ENCODE measurements at places on chromosomes 11 and 22. TPM values are rescaled to one million over a fixed set of nuclear protein-coding genes. Genes with fewer than 3 reads are reported as not detected.
A peak's percentile ranks its signal among the peaks of the same experiment; 100 is the strongest.

- DNase-seq = no peak
These were observed 97.1 kb upstream of the SYT13 start for GRCh38 chr11:45383224-45383623.

DNA sequence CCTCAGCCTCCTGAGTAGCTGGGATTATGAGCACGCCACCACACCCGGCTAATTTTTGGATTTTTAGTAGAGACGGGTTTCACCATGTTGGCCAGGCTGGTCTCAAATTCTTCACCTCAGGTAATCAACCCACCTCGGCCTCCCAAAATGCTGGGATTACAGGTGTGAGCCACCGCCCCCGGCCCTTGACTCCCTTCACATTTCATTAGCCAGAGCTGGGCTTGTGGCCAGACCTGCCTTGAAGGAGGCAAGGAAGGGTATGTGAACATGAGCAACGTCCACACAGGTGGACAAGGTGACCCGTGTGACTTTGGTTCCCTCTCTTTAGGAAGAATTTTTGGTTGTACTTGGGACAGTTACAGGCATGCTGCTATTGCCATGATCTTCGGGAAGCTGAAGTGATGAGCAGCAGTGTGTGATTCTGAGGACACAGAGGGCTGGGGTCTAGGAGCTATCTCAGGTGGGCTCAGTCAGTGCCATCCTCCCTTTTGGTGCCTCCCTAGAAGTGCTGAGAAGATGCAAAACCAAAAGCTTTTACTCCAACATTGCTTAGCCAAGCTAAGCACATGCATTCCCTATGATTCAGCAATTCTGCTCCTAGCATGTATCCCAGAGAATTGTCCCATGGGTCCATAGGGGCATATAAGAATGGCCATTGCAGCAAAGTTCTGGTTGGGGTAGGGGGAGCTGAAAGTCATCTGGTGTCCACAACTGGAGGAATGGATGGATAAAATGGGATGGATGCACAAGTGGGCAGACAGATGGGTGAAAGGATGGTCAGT, 6.1 kb downstream of the AP5B1 start:
- peak; percentile 56 for DNase-seq

- DNase-seq = no peak
These were observed 320.0 kb upstream of the LRRC4C start for GRCh38 chr11:41779401-41779960.

DNA sequence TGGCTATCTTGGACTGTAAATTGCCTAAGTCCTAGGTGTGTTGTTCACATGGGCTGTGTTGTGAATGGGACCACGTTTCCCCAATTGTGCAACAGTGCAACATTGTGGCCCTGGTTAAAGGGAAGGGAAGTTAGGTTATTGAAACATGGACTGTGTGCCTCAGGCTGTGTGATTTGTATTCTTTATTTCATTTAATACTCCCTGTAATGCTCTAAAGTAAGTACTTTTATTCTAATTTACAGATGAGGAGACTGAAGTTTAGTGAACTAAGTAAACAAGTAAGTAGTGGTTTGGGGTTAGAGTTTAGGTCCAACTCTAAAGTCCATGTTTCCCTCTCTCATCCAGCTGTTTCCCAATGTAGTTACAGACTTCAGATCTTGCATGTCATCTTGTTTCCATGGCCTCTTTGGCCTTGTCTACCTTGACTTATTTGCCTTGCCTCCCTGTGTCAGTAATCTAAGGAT, 77.7 kb downstream of the STIM1 start:
- DNase-seq = no peak

DNA sequence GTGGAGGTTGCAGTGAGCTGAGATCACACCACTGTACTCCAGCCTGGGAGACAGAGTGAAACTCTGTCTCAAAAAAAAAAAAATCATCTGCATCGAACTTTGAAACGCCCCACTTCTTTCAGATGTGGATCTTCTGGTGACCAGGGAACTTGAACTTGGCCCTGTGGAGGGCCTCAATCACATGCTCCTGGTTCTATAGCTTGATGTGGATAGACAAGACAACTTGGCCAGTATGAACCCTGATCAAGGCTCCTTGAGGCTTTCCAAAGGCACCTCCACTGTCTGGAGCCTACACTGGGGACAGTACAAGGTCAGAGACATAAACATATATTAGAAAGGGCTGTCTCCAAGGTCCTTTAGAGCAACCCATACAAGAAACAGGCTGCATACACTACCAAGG, 30.6 kb downstream of the RAB30 start:
- no peak for DNase-seq

DNA sequence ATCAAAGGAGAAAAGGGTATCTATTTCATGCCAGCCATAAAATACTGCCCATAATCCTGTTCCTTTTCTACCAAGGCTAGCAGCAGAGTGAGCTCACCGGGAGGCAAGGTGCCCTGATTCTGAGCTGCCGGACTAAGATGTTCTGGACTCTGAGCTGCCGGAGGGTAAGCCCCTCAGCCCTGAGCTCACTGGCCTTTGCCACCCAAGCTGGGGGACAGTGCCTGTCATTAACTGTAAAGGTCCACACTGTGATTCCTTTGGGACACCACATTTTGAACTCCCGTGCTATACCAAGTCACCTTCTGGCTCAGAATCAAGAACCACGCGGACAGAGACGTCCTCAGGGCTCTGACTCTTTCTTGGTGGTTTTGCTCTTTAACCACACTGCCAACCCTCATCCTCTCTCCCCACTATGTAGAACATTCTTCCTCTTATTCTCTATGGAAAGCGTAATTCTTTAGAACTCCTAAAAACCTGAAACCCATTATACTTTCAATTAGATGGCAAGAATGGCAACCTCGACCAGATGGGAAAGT, 88.4 kb upstream of the BID start:
- DNase-seq = no peak

GRCh38 chr11:128777369-128778011, 83.6 kb downstream of the FLI1 start:
- no peak for DNase-seq

- DNase-seq = no peak
These were observed 68.6 kb downstream of the RRAS2 start for GRCh38 chr11:14290422-14290821.

GRCh38 chr22:42820045-42820763, 36.9 kb downstream of the ARFGAP3 start:
- DNase-seq = no peak

DNA sequence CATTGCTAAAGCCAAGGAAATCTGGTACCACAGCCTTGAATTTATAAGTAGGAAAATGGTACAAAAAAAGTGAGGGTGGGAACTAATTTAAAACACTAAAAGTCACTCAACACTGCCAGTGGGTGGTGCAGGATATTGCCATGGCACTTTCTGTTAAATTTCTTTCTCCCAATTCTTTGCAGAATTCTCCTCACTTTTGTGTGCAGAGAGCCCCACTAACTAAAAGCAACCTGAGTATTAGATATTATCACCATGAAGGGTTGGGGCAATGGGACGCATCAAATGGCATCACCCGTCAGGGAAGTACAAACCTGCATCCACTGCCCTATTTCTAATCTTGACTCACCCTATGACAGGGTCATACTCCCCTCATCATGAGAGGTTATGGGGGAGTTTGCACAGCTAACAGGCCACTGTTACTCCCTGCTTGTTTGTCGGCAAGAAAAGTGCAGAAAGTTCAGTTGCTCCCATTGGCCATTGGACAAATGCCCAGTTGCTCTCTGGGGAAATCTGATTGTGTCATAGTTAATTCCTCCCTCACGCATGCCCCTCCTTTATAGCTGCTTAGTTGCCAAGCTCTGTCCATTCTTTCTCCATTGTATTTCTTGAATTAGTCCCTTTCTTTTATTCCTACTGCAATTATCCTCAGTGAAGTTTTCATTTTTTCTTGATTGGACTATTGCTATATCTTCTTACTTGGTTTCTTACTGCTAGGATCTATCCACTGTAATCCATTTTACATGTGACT, 93.8 kb upstream of the BLID start:
- DNase-seq = peak; percentile 86

GRCh38 chr22:28344918-28345703, 334.5 kb downstream of the TTC28 start:
- no peak for DNase-seq

GRCh38 chr11:90252053-90252452, 29.2 kb upstream of the CHORDC1 start:
- DNase-seq = no peak

DNA sequence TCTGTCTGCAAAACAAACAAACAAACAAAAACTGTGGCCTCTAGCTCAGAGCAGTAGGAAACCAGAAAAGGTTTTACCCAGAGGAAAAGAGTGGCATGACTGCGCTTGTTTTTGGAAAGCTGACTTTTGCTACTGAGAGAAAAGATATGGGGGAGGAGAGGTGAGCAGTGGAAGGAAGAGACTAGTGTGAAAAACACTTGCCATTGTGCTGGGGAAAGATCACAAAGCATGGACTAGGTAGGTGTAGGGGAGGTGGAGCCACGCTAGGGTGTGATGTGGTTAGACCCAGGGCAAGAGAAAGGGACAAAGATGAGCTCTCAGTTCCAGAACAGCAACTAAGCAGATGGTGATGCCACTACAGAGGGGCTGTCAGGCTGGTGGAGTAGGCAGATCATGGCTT, 319.2 kb downstream of the LARGE1 start:
- DNase-seq = no peak

- DNase-seq = no peak
These were observed 3.9 kb downstream of the OR8D4 start for GRCh38 chr11:123905826-123906225.

DNA sequence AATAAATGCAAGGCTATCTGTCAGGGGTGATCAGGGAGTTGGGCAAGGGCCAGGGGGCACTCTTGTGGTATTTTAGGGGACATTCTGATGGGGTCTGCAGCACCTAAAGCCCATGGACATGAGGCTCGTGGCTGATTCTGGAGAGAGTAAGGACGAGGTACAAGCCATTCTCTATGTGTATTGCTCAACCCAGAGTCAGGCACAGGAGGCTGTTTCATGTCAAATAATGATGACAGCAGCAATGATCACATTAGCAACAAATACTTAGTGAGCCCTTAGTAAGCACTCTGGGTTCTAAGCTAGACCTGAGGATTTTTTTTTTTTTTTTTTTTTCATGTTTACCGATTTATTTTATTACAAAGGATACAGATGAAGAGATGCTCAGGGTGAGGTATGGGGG, 83.5 kb upstream of the THY1 start:
- DNase-seq = no peak

GRCh38 chr11:128931668-128932067, 11.0 kb downstream of the TP53AIP1 start:
- DNase-seq = no peak

- no peak for DNase-seq
These were observed 7.7 kb downstream of the LPXN start for GRCh38 chr11:58567889-58568512.

DNA sequence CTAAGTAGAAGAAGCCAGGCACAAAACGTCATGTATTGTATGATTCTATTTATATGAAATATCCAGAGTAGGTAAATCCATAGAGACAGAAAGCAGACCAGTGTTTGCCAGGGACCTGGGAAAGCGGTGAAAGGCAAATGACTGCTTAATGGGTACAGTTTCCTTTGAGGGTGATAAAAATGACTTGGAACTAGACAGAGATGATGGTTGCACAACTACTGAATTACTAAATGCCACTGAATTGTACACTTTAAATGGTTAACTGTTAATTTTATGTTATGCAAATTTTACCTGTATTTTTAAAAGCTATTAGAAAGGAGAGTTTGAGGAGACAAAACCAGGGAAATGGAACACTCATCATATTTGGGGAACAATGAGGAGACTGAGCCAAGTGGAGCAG, 61.8 kb upstream of the USP47 start:
- no peak for DNase-seq

DNA sequence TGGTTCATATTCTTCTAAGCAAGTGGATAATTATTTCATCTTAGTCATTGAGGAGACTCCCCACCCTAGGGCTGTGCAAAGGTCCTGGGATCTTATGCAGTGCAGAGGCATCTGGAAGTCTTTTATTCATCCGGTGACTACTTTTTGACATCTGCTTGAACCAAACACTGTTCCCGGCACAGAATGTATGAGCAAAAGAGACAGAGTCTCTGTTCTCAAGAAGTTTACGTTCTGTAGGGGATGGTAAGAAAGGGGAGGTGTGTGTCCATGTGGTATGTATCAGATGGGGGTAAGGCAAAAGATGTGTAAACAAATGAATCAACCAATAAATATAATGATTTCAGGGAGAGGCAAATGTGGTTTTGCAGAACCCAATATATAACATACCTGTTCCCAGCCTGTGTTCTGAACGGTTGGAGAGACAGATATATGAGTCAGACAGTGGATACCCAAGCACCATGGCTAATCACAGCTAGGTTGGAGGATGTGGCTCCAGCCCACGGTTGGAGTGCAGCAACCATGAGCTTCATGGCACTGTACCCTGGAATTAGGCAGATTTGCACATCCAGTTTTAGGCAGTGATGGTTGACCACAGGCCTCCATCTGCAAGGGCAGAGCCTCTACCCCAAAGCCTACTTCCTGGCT, 75.1 kb upstream of the CADM1 start:
- DNase-seq = no peak

- DNase-seq = no peak
These were observed 54.8 kb upstream of the PHF21B start for GRCh38 chr22:45064313-45065278.

DNA sequence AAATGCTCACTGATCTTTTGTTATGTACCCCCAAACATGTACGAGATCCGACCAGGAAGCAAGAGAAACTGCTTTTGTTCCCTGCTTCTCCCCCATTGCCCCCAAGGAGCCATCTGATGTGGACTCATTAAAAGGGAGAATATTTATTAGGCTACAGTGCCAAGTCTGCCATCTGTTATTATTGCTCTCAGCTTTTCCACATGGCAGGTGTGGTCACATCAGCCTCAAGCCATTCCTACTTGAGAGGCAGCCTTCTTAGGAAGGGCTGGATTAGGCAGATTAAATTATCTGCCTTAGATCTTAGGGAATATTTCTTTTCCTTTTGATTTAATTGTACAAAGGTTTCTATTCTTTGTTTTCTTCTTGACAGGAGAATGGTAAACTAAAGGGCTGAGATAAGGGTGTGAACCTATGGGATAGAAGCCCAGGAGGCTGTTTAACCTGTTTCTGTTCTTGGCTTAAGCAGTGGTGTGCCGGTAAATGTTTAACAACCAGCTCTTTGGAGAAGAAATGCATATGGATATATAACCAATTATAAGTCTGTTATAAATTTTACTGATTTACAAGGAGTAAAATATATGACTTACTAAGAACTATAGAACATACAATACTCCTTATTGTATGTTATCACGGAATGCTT, 88.8 kb downstream of the PDHX start:
- no peak for DNase-seq

- no peak for DNase-seq
These were observed 2221.9 kb upstream of the RAG2 start for GRCh38 chr11:38819981-38820380.

The IL18 gene
- total RNA-seq = 18.6 TPM

The PANX2 gene
- total RNA-seq = not detected

The KREMEN1 gene
- total RNA-seq = 6.1 TPM

The SEC14L3 gene
- not detected for total RNA-seq

The OR51B5 gene
- not detected for total RNA-seq

The OR8D4 gene
- total RNA-seq = not detected

The ARHGAP42 gene
- total RNA-seq = 6.6 TPM

The STK33 gene
- total RNA-seq = 21.0 TPM

The SNX32 gene
- 0.71 TPM for total RNA-seq

Data from sigmoid colon (tissue), 7 donors.